ENCODE measurements at places on chromosomes 2 and 18.

DNA sequence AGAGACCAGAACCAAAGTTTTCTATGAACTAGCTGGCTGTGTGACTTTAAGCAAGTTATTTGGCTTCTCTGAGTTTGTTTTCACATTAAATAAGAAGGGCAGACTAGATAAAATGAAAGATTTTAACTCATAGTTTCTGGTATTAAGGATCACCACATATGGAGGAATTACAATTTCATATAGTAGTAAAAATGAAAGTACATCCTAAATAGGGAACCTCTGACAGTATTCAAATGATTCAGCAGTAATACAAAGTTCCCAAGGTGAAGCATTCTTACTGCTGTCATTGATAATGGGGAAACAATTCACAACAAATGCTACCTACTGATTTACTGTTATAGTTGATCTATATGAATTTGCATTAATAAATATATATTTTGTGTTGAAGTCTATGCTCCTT, 170.3 kb upstream of the VRK2 start:
- DNase-seq: no peak

DNA sequence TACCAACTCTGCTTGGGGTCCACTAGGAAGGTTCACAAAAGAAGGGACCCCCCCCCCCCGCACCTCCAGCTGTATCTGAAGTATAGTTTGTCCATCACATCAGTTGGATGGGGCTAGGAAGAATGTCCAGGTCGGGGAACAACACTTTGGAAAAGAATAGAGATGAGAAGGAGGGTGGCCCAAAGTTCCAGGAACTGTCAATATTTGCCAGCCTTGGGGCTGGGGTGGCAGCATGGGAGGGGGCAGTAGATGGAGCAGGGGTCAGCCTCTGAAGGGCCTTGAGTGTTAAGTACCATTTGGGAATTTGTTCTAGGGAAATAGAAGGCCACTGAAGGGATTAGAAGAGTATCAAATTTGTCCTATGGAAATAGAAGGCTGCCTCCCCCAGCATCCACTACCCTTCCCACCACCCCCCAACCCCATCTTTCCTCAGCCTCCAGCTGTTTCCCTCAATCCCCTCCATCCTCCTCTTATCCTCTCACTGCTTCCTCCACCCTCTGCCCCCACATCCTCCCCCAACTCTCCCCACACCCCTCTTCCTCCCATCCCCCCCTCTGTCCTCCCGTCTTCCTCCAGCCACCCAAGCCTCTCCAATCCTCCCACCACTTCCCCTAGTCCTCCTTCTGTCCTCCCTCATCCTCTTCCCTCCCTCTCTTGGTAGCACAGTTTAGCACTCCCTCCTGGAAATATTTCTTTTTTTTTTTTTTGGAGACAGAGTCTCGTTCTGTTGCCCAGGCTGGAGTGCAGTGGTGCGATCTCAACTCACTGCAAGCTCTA, 2.0 kb upstream of the KIDINS220 start:
- DNase-seq: no peak

- DNase-seq: no peak
Measured at GRCh38 chr18:49174478-49174877, 223.7 kb upstream of the SMAD7 start.

GRCh38 chr2:149258531-149258930, 71.9 kb upstream of the LYPD6 start:
- no peak for DNase-seq

DNA sequence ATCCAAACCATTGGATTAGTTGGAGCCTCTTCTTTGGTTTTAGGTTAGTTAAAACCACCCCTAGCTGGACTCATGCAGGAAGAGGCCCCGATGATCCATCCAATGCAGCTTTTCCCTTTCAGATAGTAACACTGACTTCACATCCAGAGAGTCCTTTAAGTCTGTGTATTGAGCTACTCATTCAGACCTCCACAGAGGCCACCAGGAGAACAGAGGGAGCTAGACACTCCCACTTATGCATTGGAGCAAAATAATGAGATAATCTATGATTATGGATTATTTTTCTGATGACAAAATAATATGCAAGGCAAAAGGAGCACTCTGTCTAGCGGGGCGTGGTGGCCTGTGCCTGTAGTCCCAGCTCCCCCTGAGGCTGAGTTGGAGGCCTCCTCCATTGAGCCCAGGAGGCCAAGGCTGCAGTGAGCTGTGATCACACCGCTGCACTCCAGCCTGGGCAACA, 1.6 kb upstream of the ROCK2 start:
- no peak for DNase-seq

DNA sequence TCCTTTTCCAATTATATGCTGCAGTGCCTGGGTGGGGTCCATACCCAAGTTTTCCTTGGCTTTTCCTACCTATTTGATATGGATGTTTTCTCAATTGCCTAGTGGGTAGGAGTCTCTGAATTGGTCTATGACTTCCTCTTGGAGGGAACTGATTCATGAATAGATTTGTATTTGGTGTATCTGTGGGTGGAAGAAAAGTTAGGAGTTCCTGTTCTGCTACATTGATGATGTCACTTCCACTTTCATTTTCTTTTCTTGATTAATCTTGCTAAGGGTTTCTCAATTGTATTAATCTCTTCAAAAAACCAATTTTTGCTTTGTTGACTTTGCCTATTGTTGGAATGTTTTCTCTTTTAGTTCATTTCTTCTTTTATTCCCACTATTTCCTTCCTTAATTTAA, 37.4 kb upstream of the SLC9A2 start:
- no peak for DNase-seq

DNA sequence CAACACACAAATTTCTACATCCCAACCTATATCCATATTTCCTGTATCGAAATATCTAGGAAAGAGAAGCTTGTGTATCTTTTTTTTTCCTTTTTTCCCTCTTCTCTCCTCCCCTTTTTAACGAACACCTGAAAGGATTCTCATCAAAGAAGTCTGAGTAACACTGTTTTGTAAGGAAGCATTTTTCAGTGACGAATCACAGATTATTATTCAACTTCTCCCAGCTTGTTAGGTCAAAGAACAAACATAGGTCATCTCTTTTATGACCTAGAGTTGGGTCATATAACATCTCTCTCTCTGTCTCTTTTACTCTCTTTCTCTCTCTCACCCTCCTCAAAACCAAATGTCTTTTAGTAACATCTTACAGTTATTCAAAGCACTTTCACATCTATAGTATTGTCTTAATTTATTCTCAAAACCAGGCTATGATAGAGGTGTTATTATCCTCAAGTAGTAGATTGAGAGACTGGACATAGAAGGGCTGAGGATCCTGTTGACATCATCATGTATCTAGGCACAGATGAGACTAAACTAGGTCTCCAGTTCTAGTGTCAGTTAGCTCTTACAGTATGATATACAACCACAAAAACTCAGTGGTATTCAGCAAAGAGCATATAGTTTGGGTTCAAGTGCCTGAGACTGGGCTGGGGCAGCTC, 80.1 kb upstream of the SPOPL start:
- no peak for DNase-seq

DNA sequence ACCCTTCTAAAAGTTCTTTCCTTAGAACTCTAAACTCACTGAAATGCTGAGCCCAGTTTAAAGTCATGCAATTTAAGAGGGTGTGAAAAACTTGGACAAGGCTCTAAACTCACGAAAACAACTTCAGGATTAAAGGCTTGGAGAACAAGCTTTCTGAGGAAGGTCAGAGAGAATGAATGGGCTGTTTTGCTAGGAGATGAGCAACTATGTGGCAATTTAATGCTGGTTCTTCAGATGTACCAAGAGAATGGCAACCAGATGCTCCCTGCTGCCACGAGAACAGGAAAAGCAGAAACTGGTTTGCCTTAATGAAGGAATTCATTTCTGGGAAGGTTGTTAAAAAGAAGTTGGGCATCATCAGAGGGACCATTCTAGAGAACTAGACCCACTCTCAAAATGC, 77.8 kb upstream of the PMAIP1 start:
- no peak for DNase-seq

DNA sequence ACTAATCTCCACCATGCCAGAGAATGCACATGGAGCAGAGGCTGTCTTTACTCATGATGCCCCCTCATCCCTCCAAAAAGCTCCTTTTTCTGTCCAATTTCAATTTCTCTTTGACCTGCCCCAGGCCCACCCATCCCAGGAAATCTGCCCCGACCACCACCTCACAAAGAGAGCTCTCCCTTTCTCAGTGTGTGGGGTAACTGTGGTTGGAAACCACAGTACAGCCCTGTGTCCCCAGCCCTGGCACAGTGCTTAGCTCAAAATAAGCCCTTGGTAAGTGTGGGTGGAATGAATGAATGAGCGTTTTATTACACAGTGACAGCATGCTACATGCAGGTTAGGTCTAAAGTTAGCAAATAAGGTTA, 43.7 kb upstream of the CAB39 start:
- DNase-seq: no peak

DNA sequence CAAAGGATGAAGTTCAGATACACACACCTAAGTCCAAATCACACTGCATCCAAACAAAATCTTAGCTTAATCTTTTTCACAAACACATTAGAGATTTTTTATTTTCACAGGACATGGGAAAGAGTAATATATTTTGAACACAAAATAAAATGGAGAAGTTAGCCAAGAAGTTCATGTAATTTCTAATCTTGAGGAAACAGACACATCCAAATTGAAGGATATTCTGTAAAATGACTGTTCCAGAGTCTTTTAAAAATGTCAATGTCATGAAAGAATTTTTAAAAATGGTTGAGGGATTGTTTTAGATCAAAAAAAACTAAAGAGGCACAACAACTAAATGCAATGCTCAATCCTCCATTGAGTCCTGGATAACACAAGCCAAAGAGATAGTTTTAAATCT, 12.4 kb upstream of the RAPGEF4 start:
- no peak for DNase-seq

DNA sequence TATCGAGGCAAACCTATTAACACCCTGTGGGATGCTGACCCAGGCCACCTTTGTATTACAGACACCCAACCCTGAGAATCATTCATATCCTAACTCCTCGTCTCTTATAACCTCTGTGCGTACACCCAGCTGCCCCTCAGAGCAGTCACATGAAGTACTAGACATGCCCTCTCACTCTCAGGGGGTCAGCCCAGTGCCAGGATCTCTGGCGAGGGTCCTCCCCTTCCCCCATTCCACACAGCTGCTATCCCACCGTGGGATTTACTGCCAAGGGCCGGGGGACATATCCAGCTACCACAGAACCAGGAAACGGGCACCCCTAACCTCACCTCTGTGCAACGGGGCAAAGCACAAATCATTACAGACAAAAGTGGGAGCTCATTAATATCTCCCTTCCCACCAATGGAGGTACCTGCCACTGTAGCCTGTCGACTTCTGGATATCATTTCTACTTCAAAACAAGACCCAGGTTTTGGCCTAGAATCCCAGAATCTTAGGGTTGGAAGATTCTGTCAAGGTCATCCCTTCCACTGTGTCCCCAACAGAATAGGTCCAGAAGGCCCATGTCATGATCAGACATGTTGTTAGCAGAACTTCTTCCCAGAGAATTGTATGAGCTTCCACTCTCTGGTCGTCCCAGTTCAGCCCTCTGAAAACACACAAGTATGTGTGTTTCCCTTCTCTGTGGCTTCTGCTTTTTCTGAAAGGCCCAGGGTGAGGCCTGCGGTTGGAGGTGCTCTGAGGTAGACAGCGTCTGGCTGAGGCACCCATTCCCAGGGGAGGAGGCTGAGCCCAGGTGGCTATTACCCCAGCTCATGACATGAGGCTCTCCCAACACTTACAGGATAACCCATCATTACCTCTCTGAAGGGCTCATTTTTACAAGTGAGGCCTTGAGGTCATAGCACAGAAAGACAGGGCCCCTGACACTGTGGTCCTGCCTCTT, 1.7 kb downstream of the TMBIM1 start:
- DNase-seq: peak; percentile 57

DNA sequence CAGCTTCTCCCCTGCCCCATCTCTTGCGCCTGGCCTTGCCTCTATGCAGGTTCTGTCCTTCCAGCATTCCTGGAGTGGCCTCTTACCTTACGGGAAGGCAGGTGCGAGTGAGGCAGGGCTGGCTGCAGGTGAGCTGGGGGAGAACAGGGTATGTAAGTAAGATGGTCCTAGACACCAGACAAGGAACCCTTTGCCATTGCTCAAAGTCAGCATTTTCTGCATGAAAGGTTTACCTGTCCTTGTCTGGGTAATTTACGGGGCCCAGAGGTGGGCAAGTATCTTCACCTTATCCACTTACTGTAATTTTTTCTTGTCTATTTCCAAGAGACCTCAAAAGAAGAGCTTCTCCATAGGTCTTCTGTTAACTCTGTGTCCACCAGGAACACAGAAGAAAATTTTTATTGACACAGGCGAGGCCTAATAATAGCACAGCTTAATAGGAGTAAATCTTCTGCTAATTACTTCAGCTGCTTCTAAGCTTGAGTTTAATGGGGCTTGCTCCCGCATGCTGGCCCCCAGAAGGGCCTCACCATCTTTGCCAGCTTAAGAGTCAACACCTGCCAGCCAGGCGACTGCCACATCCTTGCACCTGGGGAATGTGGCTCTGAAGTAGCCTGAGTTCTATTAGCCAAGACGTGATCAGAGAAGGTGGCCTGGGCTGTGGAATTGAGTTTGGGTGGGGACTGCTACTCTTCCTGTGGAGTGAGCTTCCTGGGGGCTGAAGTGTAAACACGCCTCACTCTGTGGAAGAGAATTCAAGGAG, 27.1 kb downstream of the PCARE start:
- no peak for DNase-seq

DNA sequence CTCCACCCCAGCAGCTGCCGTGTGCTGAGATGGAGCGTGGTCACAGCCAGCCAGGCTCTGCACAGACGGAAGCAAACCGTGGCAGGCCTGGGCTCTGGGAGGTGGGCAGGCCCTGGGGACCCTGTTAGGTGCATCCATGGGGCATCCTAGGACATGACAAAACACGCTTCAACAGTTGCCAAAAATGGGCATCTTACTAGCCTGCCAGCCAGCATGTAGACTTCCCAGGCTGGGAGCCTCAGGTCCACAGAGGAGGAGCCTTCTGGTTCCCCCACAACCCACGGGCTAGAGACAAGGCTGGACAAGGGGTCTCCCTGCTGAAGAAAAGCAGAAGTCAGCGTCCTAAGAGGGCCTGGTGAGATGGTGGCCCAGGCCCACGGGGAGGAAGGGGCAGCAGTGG, 139.5 kb downstream of the HDAC4 start:
- no peak for DNase-seq

- DNase-seq: no peak
Measured at GRCh38 chr2:69017080-69017479, 4.1 kb downstream of the ANTXR1 start.

DNA sequence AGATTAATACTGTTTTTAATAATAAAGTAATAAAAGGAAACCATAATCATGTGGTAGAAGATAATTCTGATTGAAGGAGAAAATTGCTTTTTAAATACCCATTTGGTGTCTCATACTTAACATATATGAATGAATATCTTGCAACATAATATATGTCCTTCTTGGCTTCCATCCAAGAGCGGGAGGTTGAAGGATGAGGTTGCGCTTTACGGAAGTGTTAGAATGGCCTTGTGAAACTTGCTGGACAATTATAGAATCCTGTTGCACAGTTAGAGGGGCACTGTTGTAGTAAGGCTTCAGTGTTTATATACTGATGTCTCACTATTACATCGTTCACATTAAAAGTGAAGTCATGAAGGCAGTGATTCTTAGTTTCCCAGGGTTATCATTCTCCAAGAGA, 9.4 kb downstream of the INSIG2 start:
- no peak for DNase-seq

- DNase-seq: no peak
Measured at GRCh38 chr2:113257516-113258264, 21.0 kb downstream of the PAX8 start.

All from GM12892 (cell line).